ENCODE measurements at places on chromosomes 1 and 21.

DNA sequence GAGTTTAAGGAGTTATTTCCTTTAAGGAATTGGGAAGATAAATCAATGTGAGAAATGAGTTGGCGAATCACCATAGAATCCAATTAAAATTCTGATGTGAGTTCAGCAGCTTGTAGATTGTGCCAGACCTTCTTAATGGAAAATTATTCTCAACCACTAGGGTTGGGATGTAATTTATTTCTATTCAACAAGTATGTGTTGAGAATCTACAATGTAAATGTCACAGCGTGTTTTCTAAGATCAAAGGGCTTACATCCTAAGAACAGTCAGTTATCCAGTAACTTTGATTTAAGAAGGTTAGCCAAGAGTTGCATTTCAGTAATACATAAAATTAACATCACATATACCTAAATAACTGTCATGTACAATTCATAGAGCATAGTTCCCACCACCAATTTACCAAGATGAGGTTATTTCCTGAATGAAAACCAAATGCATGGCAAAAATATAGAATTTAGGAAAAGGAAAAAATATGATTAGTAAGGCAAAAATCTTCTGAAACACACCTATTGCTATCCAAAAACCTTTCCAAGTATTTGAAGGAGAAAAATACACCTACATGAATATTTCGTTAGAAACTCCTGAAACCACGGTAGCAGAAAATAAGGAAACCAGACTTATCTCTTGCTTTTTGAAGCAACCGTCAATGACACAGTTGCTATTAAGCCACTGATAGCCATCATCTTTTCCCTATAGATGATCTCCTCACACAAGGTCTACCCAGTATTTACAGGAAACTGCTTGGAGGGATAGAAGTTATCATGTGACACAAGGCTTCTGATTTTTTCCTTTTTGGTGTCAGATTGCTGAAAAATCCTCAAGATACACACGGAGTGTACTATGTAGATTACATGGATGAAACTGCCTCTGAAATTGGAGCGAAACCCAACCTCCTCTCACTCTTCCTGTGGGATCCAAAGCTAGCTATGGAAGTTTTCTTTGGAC, 259.4 kb upstream of the POGK start:
- no peaks in the 10 kb centered on the region for H3K27me3 ChIP-seq
- H3K4me1 ChIP-seq, result no peaks in the 10 kb centered on the region
- no peak for DNase-seq

- no peak overlapping the region for H3K4me3 ChIP-seq
- H3K4me1 ChIP-seq, result no peaks in the 10 kb centered on the region
Observed at GRCh38 chr1:15000671-15001070, 152.9 kb upstream of the TMEM51 start.

DNA sequence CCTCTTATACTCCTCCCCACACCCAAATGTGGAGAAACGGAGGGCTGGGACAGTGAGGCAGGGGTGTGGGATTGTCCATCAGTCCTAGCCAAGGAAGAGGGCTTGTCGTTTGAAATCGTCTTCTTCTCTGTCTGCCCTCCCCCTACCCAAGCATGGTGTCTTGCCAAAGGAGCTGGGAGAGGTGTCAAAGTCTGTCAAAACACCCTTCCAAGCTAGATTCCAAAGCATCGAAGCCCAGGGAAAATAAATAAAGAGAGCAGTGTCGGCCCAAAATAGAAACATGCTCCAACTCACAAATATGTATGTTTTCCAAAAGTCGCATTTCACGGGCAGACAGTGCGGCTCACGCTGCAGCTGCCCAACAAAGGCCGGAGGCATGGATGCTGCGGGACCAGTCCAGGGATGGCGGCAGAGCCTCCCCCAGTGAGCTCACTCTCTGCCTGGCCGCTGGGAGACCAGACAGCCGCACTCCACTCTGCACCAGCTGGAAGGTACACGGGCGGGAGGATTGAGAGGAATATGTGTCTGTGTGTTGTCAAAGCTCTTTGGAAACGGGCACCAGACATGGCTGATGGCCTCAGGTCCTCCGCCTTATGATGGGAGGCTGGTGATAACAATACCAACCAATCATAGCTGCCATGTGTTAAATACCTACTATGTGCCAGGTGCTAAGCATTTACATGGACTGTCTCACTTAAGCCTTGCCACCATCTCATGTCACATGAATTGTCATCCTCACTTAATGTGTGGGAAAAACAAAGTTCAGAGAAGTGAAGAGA, 3.9 kb downstream of the DISP3 start:
- DNase-seq, result no peak
- no peak overlapping the region for H3K27ac ChIP-seq
- H3K4me3 ChIP-seq, result no peak overlapping the region
- H3K27me3 ChIP-seq, result peaks cover 97% of the 10 kb centered on the region
- H3K4me1 ChIP-seq, result peaks cover 16% of the 10 kb centered on the region

DNA sequence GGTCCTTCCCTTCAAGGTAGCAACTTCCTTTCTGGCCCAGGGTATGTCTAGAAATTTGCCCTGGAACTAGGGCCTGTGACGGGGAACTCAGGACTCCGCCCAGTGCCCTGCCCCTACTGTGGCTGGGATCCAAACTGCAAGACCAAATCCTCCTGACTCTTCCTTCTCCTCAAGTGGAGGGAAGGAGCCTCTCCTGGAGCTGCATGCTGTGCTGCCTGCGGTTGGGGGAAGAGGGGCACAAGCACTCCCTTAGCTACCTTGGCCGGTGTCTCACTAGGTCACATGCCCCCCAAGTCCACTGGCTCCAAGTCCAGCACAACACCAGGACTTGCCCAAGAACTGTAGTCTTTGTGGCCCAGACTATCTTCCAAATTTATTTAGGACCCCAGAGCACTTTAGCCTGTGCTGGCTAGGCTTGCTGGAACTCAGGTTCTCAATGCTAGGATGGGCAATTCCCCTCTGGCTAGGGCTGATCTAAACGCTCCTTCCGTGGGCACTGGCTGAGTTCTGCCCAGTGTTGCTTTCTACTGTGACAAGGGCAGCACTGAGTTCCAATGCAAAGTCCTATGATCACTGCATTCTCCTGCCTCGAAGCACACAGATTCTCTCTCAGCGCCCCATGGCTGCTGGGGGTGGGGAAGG, 12.2 kb downstream of the ADSS2 start:
- DNase-seq, result no peak
- no peaks in the 10 kb centered on the region for H3K27me3 ChIP-seq
- H3K4me3 ChIP-seq, result no peak overlapping the region
- peaks cover 28% of the 10 kb centered on the region for H3K36me3 ChIP-seq

- H3K36me3 ChIP-seq, result no peaks in the 10 kb centered on the region
- no peak overlapping the region for H3K4me3 ChIP-seq
- H3K27ac ChIP-seq, result no peak overlapping the region
- peaks cover 7% of the 10 kb centered on the region for H3K4me1 ChIP-seq
Observed at GRCh38 chr1:54955359-54955758, 25.1 kb upstream of the TMEM61 start.
